ENCODE measurements at places on chromosomes 12 and 14. TPM values are rescaled to one million over a fixed set of nuclear protein-coding genes. Genes with fewer than 3 reads are reported as not detected.

Gene DYNLL1
- total RNA-seq: 311 TPM

Gene BLTP3B
- total RNA-seq: 9.7 TPM

Gene GPR137C
- 10.9 TPM for total RNA-seq

Gene TAS2R43
- not detected for total RNA-seq

Gene RAPGEF3
- 25.9 TPM for total RNA-seq

DNA sequence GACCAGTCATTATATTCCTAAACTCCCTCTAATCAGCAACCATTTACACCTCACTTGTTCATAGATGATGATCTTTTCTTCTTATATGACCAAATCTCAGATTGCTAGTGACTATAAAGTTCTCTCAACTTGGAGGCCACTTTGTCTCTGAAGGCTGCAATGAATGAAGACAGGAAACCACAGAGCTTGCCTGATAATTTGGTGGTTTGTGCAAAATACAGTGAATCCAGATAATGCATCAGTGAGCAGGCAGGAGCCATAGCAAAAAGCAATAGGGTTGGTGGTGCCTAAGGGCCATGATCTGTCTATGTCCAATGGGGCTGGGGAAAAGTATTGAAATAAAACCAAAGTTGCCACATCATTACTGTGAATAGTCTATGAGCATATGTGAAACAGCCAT lies 123.8 kb upstream of the LRFN5 start:
- H3K27ac ChIP-seq: no peak overlapping the region
- no peak overlapping the region for H3K4me3 ChIP-seq
- no peak for DNase-seq

- H3K4me1 ChIP-seq: peaks cover 21% of the 10 kb centered on the region
- no peaks in the 10 kb centered on the region for H3K36me3 ChIP-seq
- peak overlapping the region; percentile 100 for H3K27ac ChIP-seq
- peak overlapping the region; percentile 75 for H3K4me3 ChIP-seq
- no peaks in the 10 kb centered on the region for H3K27me3 ChIP-seq
- peak; percentile 98 for DNase-seq
Measured at GRCh38 chr14:77032844-77033621, 4.5 kb upstream of the IRF2BPL start.

- H3K4me3 ChIP-seq: no peak overlapping the region
- no peak for DNase-seq
- no peaks in the 10 kb centered on the region for H3K4me1 ChIP-seq
- H3K36me3 ChIP-seq: no peaks in the 10 kb centered on the region
- H3K27me3 ChIP-seq: no peaks in the 10 kb centered on the region
Measured at GRCh38 chr12:14928931-14929330, 9.4 kb downstream of the ERP27 start.

DNA sequence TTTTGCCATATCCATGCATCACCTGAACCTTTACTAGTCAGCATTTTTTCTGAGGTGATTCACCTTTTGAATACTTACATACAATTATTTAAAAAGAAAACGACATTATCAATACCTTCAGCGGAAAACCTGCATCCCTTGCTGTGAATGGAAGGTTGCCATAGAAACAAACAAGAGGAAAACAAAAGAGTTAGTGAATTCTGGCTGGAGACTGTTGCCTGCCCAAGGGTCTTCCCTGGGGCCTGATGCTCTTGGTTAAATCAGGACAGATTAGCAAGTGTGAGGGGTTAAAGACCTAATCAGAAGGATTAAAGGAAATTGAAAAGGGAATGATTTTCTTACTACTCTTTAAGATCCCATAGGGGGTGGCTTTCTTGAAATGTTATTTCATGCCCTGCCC lies 96.0 kb upstream of the WSCD2 start:
- H3K4me1 ChIP-seq: no peaks in the 10 kb centered on the region

DNA sequence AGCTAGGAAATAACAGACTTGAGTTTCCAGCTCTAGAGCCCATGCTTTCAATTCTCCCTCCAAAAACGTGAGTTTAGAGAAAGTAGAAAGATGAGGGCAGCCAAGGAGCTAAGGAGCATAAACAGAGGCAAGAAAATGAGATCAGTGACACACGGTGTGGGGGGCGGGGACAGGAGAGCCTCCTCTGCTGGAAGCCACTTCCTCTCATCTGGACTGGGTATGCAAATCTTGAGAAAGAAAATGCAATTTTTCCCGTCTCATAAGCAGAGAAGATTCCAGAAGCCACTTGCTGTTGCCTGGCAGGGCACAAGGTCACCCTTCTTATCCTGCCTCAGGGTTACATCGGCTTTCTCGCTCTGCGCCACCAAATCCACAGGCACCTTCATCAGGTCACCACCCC lies 6.0 kb downstream of the OR10P1 start:
- H3K27me3 ChIP-seq: no peaks in the 10 kb centered on the region
- no peaks in the 10 kb centered on the region for H3K4me1 ChIP-seq
- H3K4me3 ChIP-seq: no peak overlapping the region

DNA sequence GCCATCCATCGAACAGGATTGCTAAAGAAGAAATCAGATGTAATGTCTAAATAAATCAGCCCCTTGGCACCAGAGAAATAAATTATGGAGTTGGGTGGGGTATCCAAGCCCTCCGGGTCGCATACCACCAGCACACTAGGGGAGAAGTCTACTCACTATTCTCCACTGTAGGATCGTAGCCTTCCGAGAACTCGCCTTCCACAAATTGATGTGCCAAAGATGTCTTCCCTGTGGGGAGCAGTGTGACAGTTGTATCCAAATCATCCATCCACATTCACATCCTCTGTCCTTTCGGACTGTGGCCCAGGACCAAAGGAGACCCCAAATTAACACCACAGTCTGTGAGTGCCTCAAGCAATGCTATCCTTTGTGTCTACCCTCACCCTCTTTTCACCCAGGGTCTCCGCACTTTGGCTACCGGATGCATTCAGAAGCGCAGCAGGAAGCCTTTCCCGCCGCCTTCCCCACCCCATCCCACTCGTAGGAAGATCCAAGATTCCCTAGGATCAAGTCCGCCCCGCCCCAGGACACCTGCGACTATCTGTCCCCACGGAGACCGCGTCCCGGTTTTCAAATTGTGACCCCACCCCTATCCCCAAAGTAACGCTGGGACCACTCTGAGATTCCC lies 786 bp downstream of the RHEBL1 start:
- H3K27ac ChIP-seq: peak overlapping the region; percentile 73
- H3K27me3 ChIP-seq: no peaks in the 10 kb centered on the region
- peaks cover 4% of the 10 kb centered on the region for H3K4me1 ChIP-seq
- no peaks in the 10 kb centered on the region for H3K36me3 ChIP-seq
- DNase-seq: no peak

GRCh38 chr14:90523961-90524875 lies 127.4 kb downstream of the CALM1 start:
- H3K36me3 ChIP-seq: no peaks in the 10 kb centered on the region
- DNase-seq: no peak
- H3K4me3 ChIP-seq: no peak overlapping the region
- no peak overlapping the region for H3K27ac ChIP-seq

Measured in uterus (tissue), 4 donors.